ENCODE measurements at places on chromosomes 7 and 10. TPM values are rescaled to one million over a fixed set of nuclear protein-coding genes. Genes with fewer than 3 reads are reported as not detected.
A peak's percentile ranks its signal among the peaks of the same experiment; 100 is the strongest.

PLXDC2 gene
- total RNA-seq: 12.2 TPM

DNA sequence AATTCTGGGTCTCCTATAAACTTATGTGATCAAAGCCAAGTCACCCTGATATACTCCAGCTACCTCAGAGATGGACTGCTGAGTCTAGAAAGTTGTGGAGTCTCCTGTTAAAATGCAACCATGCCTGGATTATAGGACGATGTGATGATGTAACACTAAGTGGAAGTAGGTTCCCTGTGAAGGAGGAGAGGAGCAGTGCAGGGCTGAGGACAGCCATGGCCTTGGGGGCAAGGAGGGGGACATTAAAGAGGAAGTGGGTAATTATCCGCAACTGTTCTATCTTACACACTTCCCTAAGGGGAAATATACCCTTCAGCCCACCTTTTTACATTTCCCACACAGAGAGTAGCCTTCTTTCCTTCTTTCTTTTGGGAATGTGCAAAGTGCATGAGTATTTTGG is 63.8 kb downstream of the MTPN start:
- DNase-seq: no peak

- DNase-seq: no peak
Observed at GRCh38 chr7:116150588-116150987, 59.8 kb upstream of the TES start.

DNA sequence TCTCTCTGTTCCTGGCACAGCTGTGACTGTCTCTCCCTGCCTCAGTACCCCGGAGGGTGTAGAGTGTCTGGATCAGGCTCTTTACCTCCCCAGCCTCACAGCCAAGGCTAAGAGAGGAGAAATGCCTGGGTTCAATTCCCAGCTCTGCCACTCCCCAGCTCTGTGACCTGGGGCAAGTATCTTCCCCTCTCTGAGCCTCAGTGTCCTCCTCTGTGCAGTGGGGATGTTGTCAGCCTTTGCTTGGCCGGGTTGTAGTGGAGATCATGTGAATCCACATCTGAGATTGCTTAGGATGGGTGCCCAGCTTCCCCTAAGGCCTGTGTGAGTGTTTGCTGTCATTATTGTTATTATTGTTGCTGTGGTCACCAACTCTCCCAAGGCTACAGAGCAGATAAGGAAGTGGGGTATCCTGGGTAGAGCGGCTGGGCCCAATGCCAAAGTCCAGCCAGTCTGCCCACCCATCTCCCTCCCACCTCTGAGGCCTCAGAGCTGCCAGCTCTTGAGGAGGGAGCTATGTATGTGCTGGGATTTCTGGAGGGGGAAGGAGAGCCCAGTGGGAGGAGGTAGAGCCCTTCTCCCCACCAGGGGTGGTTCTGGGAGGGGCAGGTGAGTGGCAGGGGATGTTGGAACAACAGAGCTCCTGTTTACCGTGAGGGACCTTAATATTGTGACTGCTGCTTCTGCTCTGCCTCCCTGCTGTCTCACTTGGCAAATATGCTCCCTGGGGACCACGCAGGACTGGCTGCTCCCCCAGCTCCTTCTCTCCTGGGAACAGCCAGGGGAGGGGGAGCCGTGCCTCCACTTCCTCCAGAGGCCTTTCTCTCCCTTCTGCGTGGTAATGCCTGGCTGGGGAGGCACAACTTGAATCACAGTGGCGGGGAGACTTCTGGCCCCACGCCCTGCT is 170.5 kb downstream of the RPS24 start:
- peak; percentile 69 for DNase-seq

- DNase-seq: no peak
Observed at GRCh38 chr7:152762056-152762455, 2.5 kb downstream of the ACTR3B start.

DNA sequence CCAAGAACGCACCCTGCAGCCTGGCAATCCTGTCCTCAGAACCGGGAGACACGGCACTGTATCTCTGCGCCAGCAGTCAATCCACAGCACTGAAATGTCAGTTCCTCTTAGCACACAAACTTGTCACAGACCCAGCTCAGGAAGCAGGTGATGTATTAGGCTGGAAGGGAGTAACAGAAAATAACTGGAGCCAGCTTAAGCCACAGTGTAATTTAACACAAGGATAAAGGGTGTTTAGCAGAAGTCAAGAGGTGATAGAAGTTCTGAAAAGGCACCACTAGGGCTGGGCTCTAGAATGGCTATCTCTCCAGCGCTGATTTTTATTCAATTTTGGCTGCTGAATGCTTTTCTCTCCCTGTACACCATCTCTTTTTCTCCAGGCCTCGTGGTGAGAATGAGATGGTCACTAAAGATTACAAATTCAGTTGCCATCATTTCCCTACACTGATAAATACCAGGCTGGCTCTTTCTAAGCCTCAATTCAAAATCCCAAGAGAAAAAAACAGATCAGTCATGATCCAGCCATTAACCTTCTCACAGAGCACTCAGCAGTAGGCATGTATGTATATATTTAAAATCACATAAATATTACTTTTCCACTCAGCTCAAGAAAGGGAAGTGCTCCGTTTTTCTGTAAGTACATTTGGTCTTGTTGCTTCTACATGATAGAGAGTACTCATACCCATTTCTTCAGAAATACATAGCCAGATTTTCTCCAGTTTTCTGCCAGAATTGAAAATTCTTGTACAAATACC is 102.7 kb upstream of the PRSS1 start:
- no peak for DNase-seq

OR2A5 gene
- total RNA-seq: not detected

DNA sequence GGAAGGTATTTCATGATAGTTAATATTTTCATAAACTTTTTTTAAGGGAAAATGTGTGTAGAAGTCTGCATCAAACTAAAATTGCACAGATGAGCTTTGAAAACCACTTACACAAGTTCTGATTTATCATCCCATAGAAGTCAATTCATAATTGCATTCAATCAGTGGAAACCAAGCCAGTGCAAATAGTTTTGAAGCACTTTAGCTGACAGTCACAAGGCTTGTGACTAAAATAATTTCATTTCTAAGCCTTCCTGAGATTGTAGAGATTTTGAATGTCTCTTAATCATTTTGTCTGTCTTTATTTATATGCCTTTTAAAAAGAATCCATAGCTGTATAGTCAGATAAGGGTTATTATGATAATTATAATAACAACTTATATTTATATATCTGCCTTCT is 41.4 kb downstream of the EXOC4 start:
- DNase-seq: no peak

DNA sequence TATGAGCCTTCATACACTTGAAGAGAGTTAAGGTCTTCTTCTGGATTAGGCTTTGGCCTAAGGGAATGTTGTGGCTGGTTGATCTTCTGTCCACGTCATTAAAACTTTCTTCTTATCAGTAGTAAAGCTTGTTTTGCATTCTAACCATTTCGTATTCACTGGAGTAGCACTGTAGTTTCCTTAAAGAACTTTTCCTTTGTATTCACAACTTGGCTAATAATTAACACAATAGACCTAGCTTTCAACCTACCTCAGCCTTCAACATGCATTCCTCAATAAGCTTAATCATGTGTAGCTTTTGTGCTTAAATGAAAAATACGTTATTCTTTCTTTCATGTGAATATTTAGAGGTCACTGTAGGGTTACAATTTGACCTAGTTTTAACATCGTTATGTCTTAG is 42.8 kb downstream of the AKR1C8 start:
- DNase-seq: no peak

DNA sequence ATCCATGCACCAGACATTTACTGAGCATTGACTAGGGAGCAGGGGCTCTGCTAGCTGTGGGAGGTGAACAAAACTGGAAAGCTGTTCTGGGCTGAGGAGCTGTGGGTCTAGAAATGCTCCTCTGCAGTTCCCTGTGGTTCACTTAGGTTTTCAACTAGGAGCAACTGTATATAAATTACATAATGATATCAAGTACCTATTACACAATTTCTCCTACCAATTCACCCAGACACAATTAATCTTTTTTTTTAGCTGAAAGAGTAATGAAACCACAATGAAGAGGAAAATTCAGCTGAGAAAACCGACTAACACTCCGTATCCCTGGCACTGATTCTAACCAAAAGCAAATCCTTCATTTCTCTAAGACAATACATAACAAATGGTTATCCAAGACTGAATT is 39.4 kb downstream of the COL28A1 start:
- no peak for DNase-seq

- no peak for DNase-seq
Observed at GRCh38 chr10:11595395-11595692, 16.1 kb downstream of the USP6NL start.

- peak; percentile 35 for DNase-seq
Observed at GRCh38 chr7:360454-361100, 70.6 kb downstream of the FOXL3 start.

MRC1 gene
- total RNA-seq: 27.0 TPM

DNA sequence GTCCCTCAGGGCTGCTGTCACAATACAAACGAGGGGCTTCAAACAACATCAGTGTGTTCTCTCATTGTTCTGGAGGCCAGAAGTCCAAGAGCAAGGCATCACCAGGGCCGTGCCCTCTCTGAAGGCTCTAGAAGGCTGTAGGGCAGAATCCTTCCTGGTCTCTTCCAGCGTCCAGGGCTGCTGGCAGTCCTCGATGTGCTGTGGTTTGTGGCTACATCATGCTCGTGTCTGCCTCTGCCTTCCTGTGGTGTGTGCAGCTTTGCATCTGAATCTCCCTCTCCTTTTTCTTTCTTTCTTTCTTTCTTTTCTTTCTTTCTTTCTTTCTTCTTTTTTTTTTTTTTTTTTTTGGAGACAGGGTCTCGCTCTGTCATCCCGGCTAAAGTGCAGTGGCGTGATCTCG is 103.5 kb downstream of the INSYN2A start:
- no peak for DNase-seq

LRIT2 gene
- not detected for total RNA-seq

GRCh38 chr10:96616961-96617360 is 30.1 kb upstream of the TM9SF3 start:
- no peak for DNase-seq

SFRP5 gene
- 2.1 TPM for total RNA-seq

ZNF804B gene
- not detected for total RNA-seq

DNA sequence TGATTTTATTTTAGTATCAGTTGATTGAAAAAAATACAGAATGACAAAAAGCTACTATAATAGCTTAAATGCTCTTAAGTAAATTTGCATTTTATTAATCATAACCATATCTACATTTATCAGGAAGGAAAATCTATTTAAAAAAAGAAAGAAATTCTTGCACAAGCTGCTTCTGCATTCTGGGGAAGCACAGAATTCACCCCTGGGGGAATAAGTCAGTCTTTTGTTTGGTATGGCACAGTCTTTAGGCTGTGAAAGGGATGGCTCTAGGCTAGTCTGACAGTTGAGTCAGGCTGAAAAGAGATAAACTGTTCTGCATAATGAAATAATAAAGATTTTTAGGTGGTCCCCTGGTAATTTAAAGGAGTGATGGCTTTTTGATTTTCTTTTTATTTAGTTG is 37.9 kb downstream of the HTR7 start:
- DNase-seq: no peak

GDF2 gene
- total RNA-seq: not detected

- DNase-seq: no peak
Observed at GRCh38 chr7:143250822-143251221, 12.4 kb upstream of the GSTK1 start.

GSDME gene
- total RNA-seq: 3.5 TPM

- no peak for DNase-seq
Observed at GRCh38 chr10:95729323-95730055, 26.5 kb upstream of the ENTPD1 start.

- DNase-seq: no peak
Observed at GRCh38 chr7:6442114-6442513, 5.6 kb downstream of the DAGLB start.

- DNase-seq: no peak
Observed at GRCh38 chr7:135160098-135160857, 10.2 kb downstream of the CYREN start.

DNA sequence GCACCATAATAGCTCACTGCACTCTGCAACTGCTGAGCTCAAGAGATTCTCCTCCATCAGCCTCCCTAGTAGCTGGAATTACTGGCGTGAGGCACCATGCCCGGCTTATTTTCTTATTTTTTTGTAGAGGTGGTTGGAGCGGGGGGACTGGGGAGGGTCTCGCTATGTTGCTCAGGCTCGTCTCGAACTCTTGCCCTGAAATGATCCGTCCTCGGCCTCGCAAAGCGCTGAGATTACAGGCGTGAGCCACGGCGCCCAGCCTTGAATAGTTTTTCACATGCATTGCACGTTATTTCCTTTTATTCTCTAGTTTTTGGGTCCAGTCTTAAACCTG is 526 bp upstream of the LAMTOR4 start:
- DNase-seq: no peak

LEP gene
- total RNA-seq: 0.86 TPM

METTL27 gene
- 0.43 TPM for total RNA-seq

DNA sequence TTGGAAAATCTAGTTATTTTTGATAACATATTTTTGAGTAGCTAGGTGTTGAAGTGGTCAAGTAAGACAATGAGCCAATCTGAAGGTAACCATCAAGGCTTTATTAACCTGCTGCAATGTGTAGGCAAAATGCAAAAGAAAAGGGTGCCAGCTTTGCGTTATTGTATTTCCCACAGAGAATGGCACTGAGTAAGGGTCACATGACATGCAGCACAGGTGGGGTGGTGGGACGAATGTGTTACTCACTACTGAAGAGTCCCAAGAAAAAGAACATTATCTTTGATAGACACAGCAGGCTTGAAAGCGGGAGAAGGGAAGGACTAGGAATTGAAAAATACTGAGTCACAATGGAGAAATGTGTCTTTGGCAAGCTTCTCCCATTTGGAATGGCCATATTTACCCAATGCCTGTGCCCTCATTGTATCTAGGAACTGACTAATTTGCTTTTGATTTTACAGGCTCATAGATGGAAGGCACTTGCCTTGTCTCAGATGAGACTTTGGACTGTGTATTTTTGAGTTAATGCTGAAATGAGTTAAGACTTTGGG is 898.6 kb upstream of the POT1 start:
- DNase-seq: no peak

- DNase-seq: no peak
Observed at GRCh38 chr7:158710651-158711102, 6.1 kb upstream of the NCAPG2 start.

- no peak for DNase-seq
Observed at GRCh38 chr7:129376778-129377700, 57.2 kb upstream of the STRIP2 start.

HECTD2 gene
- total RNA-seq: 2.4 TPM

A1CF gene
- 0.16 TPM for total RNA-seq

Measured in Right ventricle myocardium superior (tissue), 1 donor.